ENCODE measurements at places on chromosomes 7 and 10. TPM values are rescaled to one million over a fixed set of nuclear protein-coding genes. Genes with fewer than 3 reads are reported as not detected.

The HSPA14 gene
- 14.0 TPM for total RNA-seq

The STOX1 gene
- 0.43 TPM for total RNA-seq

The AGAP3 gene
- total RNA-seq = 89.7 TPM

The ATOH7 gene
- total RNA-seq = not detected

The TCF7L2 gene
- 13.8 TPM for total RNA-seq

The NYAP1 gene
- 0.72 TPM for total RNA-seq

The SEM1 gene
- 35.2 TPM for total RNA-seq

The C7orf33 gene
- total RNA-seq = not detected

The TCERG1L gene
- not detected for total RNA-seq

The CHCHD2 gene
- 338 TPM for total RNA-seq

The SFRP4 gene
- 0.14 TPM for total RNA-seq

The LBX1 gene
- total RNA-seq = not detected

The CARD11 gene
- total RNA-seq = 0.88 TPM

The UCMA gene
- total RNA-seq = not detected

The BMPER gene
- 24.5 TPM for total RNA-seq

The SPDYE16 gene
- not detected for total RNA-seq

The FAS gene
- 63.5 TPM for total RNA-seq

The CALML5 gene
- total RNA-seq = not detected

The PRRT4 gene
- not detected for total RNA-seq

The MOGAT3 gene
- total RNA-seq = not detected

The PPP1R17 gene
- total RNA-seq = not detected

The KIFBP gene
- 34.6 TPM for total RNA-seq

The PRTFDC1 gene
- total RNA-seq = 15.6 TPM

The GPR85 gene
- total RNA-seq = 1.0 TPM

The NDUFB8 gene
- total RNA-seq = 83.3 TPM

The LRRD1 gene
- total RNA-seq = under 0.01 TPM

The TRIM50 gene
- total RNA-seq = not detected

The STRIP2 gene
- total RNA-seq = 8.7 TPM

The MYO1G gene
- total RNA-seq = 0.14 TPM

The MACC1 gene
- total RNA-seq = not detected

The LMOD2 gene
- not detected for total RNA-seq

The ITPRIP gene
- total RNA-seq = 20.8 TPM

The ZNF853 gene
- total RNA-seq = under 0.01 TPM

The ADAM12 gene
- total RNA-seq = 30.4 TPM

The JCAD gene
- total RNA-seq = 10.2 TPM

The HOXA5 gene
- total RNA-seq = under 0.01 TPM

The PDLIM1 gene
- 37.9 TPM for total RNA-seq

The PNLIPRP3 gene
- total RNA-seq = not detected

The EPDR1 gene
- total RNA-seq = 1.8 TPM

The SH2D4B gene
- total RNA-seq = 0.29 TPM

Measured in placental pericyte (primary cell).